ENCODE measurements at places on chromosomes 4 and X.
A peak's percentile ranks its signal among the peaks of the same experiment; 100 is the strongest.

DNA sequence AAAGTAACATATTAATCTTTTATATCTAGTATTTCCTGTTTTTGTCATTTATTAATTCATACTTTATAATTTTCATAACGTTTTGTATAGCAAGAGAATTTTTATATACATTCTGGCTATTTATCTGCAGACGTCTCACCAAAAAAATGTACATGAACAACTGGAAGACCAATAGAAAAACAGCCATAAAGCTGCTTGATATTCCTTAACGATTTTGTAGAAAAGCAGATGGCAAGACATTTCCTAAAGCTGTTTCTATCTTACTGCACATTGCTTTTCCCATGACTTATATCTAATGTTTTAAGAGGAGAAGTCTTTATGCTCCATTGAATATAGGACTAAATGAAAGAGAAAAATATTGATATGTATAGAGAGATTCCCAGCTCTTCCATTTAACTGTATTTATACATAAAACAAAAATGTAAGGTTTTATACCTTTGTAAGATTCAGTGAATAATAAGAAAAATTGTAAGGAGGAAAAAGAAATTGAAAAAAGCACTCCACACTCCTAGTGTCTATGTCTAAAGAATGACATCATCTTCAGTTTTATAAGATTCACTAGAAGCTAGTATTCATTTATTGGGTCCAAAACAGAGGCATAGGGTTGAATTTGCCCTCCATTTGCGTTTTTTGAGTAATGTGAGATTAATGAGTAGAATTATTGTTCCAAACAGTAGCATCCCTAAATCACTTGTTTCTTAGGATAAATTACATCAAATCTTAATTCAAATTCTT lies 248.5 kb downstream of the PPP3CA start:
- DNase-seq = no peak

GRCh38 chr4:48247142-48247877 lies 22.3 kb downstream of the TEC start:
- no peak for DNase-seq

GRCh38 chrX:130028196-130028595 lies 45.8 kb downstream of the BCORL1 start:
- no peak for DNase-seq

DNA sequence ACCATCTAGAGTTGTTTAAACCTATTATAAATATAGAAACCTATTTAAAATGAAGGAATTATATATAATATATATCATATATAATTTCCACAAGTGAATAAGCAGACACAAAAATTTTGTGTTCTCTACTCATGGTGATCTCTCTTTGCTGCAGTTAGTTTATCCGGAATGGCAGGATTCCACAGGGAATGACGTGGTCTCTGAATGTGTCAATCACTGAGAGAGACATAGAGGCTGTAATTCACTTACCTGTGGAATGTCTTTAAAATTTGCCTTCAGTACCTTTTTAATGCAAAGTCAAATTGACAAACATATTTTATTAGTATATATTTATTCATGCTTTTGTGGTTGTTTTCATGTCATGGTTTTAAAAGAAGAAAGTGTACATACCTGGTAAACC lies 669.3 kb downstream of the NLGN4X start:
- no peak for DNase-seq

DNA sequence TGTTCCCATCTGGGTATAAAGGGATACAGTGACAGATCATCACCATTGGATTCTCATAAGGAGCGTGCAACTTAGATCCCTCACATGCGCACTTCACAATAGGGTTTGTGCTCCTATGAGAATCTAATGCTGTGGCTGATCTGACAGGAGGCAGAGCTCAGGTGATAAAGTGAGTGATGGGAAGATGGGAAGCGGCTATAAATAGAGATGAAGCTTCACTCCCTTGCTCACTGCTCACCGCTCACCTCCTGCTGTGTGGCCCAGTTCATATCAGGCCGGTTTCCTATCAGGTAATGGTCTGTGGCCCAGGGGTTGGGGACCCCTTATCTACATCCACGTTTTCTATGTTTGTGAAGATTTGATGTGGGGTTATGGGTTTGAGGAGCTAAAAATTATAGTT lies 43.7 kb downstream of the FAT4 start:
- DNase-seq = no peak

GRCh38 chr4:7425124-7425523 lies 9.6 kb downstream of the PSAPL1 start:
- no peak for DNase-seq

DNA sequence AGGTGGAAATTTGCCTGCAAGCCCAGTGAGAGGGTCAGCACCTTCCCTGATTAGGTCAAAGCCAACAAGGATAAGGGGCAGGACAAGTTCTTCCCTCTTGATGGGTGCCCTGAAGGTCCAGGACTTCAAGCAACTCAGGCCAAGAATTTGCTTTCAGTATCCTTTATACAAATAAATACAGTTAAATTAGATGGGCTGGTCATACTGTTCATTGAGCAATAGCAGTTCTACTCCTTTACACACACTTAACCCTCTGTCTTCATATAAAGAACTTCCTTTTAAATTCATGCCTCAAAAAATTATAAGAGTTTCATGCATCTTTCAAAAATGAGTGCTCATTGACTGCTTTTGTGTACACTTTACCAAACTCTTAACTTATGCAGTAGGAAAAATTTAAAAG lies 392.0 kb downstream of the SPRY1 start:
- no peak for DNase-seq

- DNase-seq = no peak
These were observed 123.7 kb downstream of the HS6ST2 start for GRCh38 chrX:132834741-132835140.

DNA sequence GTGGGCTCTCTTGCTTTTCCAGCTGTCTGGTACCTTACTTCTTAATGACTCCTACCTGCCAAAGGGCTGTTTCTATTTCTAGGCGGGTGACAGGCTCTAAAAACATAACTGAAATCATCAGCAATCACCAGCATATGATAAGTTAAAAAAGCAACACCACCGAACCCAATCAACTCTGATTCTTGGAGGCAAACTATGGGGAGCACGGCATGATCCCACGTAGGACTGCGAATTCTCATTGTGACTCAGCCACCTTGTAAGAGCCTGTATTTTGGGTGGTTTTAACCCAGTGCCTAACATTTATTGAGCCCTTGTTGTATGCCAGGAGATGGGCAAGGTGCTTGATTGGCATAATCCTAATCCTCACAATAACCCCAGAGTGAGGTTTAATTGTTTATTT lies 156.8 kb downstream of the PACRGL start:
- no peak for DNase-seq

DNA sequence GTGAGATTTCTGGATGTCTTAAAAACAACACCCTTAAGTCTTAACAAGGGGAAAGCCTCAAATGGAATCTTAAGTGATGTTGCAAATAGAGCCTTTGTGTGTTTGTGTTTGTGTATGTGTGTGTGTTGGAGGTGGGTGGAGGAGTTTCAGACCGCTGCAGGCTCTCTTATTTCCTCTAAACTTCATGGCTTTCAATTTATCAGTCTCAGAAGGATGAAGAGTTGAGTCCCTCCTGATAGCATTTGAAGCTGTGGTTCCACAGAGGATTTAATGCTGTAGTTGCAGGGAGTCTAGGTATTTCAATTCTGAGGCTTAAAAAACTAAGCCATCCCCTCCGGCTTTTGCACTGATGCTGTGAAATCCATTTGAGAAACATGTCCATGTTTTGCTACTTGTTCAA lies 4.3 kb upstream of the AGA start:
- DNase-seq = no peak

DNA sequence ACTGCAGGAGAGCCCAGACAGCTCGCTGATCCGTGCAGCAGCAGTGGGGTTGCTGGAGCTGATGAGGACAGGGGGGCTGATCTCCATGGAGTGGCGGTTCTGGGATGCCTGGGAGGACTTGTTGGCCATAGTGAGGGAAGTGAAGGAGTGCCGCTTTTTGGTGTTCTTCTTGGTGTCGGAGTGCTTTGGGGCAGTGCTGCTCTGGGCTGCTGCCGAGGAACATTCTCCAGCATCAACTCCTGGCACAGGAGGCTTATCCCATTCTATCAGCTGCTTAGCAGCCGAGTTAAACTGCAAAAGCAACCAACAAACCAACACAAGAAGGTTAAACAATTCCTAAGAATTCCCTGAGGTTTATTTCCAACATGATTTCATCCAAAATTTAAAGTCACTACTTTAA lies 126.3 kb upstream of the CBR4 start:
- no peak for DNase-seq

DNA sequence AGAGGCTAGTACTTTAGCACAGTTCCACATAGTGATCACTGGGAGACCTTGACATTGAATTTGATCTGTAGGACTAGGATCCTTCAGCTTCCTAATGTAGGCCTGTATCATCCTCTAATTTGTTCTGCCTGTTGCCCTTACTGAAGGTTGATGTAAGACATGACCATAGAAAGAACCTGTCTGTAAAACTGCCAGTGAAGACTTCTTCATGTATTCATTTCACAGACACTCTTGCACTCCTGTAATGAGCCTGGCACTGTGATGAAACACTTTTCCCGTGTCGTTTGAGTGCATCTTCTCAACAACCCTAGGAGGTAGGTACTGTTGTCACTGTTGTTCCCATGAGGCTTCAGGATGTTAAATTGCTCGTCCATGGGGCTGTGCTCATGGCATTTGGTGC lies 14.7 kb downstream of the RAB9A start:
- no peak for DNase-seq

DNA sequence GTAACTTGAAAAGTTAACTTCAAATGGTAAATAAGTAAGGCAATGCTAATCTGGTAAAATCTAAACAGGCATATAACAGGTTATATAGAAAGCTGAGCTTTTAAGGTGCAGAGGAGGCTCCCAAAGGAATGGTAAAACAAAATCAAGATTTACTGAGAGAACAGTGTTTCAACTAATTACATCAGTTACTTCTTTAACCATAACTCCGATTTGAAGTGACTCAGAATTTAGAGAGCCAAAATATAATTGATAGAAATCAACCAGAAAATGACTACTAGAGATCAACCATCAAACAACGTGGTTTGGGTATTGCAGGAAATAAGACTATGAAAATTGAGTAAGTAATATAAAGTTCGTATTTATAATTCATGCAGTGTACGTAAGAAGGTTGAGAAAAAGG lies 6.9 kb downstream of the G3BP2 start:
- DNase-seq = no peak

- DNase-seq = no peak
These were observed 52.2 kb downstream of the ADRA2C start for GRCh38 chr4:3818371-3818770.

DNA sequence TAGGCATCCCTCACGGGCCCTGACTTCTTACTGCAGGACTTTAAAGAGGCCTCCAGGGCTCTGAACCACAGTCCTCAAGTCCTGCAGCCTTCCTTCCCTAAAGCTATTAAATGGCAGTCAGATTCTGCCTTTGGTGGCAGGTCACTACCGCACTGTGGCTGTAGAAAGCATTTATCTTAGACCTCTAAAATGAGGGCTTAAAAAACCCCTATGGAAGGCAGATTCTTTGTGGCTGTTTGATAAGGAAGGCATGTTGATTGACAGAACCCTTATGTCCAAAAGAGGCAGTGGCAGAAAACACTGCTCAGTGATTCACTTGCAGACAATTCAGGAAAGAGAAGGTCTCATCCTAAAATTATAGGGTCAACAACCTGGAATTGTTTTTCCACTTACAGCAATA lies 79.2 kb downstream of the FBXL5 start:
- no peak for DNase-seq

DNA sequence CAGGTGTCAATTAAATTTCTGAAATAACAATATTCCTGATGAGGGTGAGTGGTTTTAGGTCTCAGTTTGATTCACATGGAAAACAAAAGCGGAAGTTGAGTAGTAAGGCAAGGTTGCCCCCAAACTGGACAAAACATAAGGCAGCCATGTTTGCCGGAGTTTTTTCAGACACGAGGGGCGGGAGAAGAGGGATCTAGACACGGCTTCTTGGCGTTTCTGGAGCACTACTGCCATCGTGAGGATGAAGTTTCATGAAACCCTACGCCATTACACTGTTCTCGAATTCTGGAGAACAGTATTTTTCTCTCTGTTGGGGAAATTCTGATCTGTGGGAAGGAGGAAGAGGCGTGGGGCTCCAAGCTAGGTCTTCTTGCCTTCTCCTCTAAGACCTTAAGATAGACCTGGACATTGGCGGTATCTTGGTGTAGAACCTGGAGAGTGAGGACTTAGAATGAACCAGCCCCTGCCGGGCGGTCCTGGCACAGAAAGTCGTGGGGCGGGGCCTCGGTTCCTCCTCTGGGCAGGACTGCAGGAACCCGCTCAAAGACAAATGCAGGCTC lies 160.3 kb downstream of the OR13H1 start:
- DNase-seq = peak; percentile 66

- no peak for DNase-seq
These were observed 42.7 kb downstream of the TMEM150C start for GRCh38 chr4:82519072-82519471.

GRCh38 chrX:11702965-11703631 lies 37.4 kb upstream of the ARHGAP6 start:
- DNase-seq = no peak

GRCh38 chrX:108312957-108313356 lies 125.3 kb downstream of the COL4A6 start:
- DNase-seq = no peak

DNA sequence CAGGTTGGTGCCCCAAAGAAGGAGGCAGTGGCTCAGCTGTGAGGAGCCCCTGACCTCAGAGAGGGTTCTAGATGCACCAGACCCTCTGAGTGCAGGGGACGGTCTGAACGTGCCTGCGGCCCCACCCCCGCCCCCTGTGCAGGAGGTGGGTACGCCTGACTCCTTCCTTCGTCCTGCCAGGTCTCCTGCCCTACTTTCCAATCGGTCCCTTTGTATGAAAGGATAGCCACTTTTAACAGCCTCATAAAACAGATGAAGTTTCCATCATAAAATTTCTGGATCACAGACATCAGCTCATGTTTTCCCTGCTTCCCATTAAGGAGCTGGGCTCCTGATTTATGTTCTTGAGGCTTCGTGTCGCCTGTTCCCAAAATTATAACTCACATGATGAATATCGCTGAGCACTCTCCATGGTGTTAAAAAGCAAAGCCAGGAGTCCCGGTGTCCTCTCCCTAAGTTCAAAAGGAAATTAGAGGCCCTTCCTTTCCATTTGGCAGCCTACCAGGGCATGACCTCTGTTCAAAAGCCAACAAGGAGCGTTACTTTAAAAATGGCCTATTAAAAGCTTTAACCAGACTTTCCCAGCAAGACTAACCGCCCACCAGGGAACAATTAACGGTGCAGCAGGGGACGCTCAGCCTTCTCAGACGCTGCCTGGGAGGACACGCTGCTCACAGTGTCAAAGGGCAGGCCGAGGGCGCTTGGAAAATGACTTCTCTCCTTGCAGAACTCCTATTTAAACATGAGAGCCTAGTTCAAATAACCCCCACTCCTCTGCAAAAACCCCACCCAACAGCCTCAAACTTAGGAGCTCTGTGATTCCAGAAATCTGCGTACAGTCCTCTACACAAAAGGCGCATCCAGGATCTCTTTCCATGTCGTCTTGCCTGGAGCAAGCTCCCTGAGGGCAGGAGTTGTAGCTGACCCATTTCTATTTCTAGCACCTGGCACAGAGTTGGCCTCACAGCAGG lies 181.9 kb downstream of the AFAP1 start:
- no peak for DNase-seq

DNA sequence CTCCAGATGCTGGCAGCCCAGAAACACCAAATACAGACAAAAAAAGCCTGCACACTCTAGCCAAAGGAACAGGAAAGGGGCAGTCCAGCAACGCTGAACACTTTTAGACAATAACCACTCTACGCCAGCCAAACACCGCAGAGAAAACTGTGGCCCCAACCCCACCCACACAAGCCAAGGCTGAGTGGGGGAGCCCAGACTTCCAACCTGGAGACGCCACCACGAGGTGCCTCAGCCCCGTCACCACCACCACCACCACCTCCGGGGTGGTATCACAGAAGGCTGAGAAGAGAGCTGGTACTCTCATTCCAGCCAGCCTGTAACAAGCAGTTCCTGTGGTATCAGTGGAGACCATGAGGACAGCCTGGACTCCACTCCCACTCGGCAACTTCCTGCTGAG lies 22.8 kb downstream of the MEPE start:
- no peak for DNase-seq
